ENCODE measurements at places on chromosomes 4 and X. TPM values are rescaled to one million over a fixed set of nuclear protein-coding genes. Genes with fewer than 3 reads are reported as not detected.

SPANXN2 gene
- polyA plus RNA-seq: not detected

RBMXL3 gene
- polyA plus RNA-seq: not detected

RS1 gene
- not detected for polyA plus RNA-seq

ZRSR2 gene
- polyA plus RNA-seq: 7.4 TPM

ZNF157 gene
- polyA plus RNA-seq: 0.12 TPM

MAGEH1 gene
- polyA plus RNA-seq: 7.1 TPM

F8A2 gene
- not detected for polyA plus RNA-seq

LDB2 gene
- not detected for polyA plus RNA-seq

NXF2B gene
- not detected for polyA plus RNA-seq

MAGEA8 gene
- polyA plus RNA-seq: not detected

SSX2 gene
- not detected for polyA plus RNA-seq

DCLK2 gene
- 0.02 TPM for polyA plus RNA-seq

ZFX gene
- polyA plus RNA-seq: 23.5 TPM

PPP1R2C gene
- not detected for polyA plus RNA-seq

ZFP92 gene
- 0.43 TPM for polyA plus RNA-seq

ITM2A gene
- polyA plus RNA-seq: 27.9 TPM

MAOB gene
- 2.4 TPM for polyA plus RNA-seq

TMEM144 gene
- 4.1 TPM for polyA plus RNA-seq

AMER1 gene
- 1.3 TPM for polyA plus RNA-seq

TKTL2 gene
- polyA plus RNA-seq: not detected

MAGEA1 gene
- polyA plus RNA-seq: not detected

RBM47 gene
- polyA plus RNA-seq: 1.7 TPM

MID2 gene
- polyA plus RNA-seq: 8.8 TPM

NPY1R gene
- not detected for polyA plus RNA-seq

GPR50 gene
- not detected for polyA plus RNA-seq

SLC6A14 gene
- polyA plus RNA-seq: 0.08 TPM

PNCK gene
- 0.39 TPM for polyA plus RNA-seq

VEGFC gene
- polyA plus RNA-seq: 26.4 TPM

ZXDA gene
- 1.2 TPM for polyA plus RNA-seq

Measured in mammary epithelial cell (primary cell).